ENCODE measurements at places on chromosomes 7 and 10.
A peak's percentile ranks its signal among the peaks of the same experiment; 100 is the strongest.

DNA sequence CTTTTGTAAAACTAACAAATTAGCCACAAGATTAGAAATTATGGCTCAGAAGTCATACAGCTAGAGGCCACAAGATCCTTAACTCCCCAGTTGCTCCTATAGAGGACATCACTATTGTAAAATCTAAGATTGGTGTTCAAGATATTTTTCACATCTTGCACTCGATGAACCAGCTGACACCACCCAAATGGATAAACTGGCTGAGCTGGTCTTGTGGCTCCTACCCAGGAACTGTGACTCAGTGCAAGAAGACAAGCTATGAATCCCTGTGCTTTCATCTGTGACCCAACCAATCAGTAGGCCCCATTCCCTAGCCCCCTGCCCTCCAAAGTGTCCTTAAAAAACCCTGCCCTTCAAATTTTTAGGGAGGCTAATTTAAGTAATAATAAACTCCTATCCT is 27.9 kb upstream of the R3HCC1L start:
- no peak for DNase-seq

- no peak for DNase-seq
Measured at GRCh38 chr7:99170065-99170729, 26.3 kb upstream of the SMURF1 start.

DNA sequence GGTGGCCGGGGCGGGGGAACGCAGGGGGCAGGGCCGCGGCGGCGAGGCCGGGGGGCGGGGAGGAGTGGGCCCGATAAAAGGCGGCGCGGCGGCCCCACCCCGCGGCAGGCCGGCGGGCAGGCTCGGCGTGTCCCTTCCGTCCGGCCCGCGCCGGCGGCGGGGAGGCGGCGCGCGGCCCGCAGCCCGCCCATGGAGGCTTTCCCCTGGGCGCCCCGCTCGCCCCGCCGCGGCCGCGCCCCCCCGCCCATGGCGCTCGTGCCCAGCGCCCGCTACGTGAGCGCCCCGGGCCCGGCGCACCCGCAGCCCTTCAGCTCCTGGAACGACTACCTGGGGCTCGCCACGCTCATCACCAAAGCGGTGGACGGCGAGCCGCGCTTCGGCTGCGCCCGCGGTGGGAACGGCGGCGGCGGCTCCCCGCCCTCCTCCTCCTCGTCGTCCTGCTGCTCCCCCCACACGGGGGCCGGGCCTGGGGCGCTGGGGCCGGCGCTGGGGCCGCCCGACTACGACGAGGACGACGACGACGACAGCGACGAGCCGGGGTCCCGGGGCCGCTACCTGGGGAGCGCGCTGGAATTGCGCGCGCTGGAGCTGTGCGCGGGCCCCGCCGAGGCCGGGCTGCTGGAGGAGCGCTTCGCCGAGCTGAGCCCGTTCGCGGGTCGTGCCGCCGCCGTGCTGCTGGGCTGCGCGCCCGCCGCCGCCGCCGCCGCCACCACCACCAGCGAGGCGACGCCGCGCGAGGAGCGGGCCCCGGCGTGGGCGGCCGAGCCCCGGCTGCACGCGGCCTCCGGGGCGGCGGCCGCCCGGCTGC is at the start of gene NANOS1:
Gene NANOS1 (plus strand): TSS at position 102 of the 808 bp plus-strand sequence. CDS start 88 bp downstream, at position 190.
- DNase-seq: no peak

- DNase-seq: peak; percentile 91
Measured at GRCh38 chr7:100221231-100221718, 1.5 kb downstream of the PVRIG start.

DNA sequence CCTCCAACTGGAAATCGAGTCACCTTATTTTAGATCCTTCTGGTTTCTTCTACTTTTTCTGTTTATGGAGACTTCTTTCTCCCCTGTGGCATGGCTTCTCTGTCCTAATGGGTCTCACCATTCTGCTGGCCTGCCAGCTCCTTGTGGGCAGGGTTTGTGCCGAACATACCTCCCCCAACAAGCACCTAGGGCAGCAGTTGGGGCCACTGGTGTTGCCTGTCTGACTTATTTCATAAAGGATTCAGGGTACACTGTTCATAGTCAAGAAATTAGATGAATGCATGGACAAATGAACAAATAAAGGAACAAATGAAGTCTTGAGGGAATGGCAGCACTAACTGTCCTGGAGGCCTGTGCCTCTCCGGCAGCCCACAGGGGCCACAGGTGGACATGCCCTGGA is 55.6 kb upstream of the DOCK1 start:
- DNase-seq: no peak

GRCh38 chr7:142535123-142535779 is 214.0 kb upstream of the PRSS1 start:
- DNase-seq: peak; percentile 76

DNA sequence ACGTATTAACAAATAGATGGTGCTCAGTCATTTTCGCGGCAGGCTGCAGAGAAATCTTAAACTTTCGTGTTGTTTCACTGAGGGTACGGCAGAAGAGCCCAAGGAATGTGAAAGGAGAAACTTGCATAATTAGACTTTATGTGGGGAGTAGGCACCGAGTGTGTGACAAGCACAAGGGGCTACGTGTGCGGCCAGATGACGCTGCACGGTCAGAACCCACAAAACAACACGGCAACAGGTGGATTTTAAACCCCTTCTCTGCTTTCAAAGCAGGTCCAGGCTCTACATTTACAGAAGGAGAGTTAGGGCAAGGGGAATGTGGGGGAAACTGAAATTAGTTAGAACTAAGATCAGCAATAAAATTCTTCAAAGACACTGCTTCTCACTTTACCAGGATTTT is 392 bp upstream of the UCN3 start:
- no peak for DNase-seq

All from CD4-positive, alpha-beta T cell treated with Interleukin-17A for 1 hour (primary cell).